Stimulated activated CD8-positive, alpha-beta memory T cell treated with anti-CD3 and anti-CD28 coated beads, Interleukin-15, amount 100 ng/mL, for 1 hour (primary cell): ENCODE measurements at places on chromosomes 7 and 10.

- DNase-seq, result no peak
Observed at GRCh38 chr7:120053390-120053961, 219.5 kb upstream of the KCND2 start.

DNA sequence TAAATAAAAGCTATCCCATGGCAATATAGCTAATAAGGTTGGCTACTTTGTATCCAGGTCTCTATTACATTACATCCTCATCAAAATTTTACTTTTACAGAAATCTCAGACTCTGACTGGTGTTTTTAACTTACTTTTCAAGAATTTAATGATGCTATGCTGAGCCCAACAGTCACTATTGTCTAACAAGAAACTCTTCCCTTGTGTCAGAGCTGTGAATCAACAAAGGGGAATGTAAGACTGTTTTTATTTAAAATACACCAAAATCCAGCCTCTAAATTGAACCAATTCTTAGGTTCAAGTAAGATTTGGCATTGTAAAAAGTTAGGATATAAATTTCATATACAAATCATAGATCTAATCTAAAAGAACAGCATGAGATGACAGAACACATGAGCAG lies 7.0 kb downstream of the RTKN2 start:
- DNase-seq, result no peak

- DNase-seq, result no peak
Observed at GRCh38 chr7:68823996-68824780, 774.1 kb upstream of the AUTS2 start.

GRCh38 chr10:117497736-117498135 lies 44.8 kb upstream of the EMX2 start:
- DNase-seq, result no peak

- DNase-seq, result no peak
Observed at GRCh38 chr10:31635009-31635408, 293.6 kb downstream of the ARHGAP12 start.

GRCh38 chr10:114767986-114768821 lies 53.4 kb upstream of the FHIP2A start:
- no peak for DNase-seq

- no peak for DNase-seq
Observed at GRCh38 chr7:104096683-104097082, 107.2 kb upstream of the RELN start.

DNA sequence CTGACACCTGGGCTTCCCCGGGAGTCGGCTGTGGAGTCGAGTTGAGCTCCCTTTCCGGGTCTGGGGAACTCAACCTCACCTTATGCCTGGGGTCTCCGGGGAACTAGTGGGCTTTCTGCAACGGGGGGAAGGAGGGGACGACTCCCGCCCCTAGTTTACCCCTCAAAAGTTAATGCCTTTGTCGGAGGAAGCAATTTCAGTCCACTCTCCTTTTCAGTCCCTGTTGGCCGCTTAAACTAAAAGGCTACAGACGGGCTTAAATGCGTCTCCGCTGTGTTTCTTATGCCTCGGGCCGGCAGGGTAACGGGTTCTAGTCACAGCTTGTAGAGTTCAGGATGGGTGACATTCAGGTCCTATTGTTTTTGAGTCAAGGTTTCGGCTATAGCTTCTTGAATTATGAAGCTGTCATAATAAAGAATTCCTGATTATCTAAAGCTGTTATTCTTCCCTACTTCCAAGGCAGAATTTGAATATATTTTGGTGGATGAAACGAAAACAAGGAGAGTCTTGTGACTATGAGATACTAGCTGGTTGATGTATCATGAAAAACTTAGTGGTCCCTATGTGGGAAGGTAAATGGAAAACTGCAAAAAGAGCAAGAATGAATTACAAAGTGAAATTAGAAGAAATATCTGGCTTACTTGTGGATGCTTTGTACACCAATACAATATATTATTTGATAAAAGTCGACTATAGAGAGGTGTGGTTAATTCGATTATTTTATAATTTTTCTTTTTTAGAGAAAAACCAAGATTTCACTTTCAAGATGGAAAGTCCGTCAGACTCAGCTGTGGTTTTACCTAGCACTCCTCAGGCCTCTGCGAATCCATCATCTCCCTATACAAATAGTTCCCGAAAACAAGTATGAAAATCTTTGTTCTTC lies 495 bp downstream of the SFR1 start:
- no peak for DNase-seq

DNA sequence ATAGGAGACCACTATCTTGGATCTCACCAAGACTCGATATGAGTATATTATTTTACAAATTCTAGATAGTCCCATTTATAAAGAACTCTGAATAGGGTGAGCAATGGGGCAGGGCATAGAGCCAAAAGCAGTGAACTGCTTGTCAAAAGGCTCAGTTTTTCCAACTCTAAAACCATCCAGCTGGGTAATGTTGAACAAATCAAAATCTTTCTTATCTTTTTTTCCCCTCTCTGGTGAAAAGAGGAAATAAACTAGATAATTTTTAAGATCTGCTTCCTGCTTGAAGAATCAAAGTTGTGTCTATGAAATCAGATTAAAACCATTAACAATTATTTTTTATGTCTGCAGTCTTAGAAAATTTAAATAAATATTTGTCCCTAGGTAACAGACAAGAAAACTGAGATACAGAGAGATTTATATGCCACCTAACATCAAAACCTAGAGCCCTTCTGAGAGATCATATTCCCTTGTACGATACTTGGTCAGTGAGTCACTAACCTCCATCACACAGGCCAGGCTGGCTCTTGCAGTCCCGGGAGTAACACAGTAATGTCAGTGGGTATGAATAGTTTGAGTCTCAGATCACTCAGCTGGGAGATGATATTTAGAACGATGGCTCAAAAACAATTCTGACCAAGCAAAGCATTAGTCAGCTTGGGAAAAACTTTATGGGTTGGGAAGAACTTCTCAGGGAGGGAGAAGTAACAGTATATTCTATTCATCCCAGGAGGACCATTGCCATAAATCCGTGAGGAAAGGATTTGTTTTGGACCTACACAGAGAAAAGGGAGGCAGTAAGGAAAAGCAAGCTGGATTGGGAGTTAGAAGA lies 178.8 kb downstream of the REEP3 start:
- DNase-seq, result no peak

DNA sequence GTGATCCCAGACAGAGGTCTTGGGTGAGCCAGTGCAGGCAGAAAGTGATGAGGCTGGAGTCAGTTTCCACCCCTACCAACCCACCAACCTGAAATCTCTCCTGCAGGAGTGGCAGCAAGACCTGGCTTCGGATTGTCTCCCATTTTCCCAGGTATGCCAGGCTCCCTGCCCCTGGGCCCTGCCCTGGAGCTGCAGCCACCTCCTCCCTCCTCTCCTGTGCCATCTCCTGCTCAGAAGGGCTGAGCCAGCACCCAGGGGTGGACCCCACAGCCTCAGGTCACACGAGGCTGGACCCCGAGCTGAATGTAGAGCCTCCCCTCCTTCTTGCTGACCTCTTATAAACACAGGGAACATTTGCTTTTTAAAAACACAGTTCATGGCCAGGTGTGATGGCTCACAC lies 17.0 kb upstream of the LIMK1 start:
- DNase-seq, result no peak

- DNase-seq, result no peak
Observed at GRCh38 chr10:133368153-133368552, 5.0 kb downstream of the ECHS1 start.
